ENCODE measurements at places on chromosomes 11 and 22. TPM values are rescaled to one million over a fixed set of nuclear protein-coding genes. Genes with fewer than 3 reads are reported as not detected.

DNA sequence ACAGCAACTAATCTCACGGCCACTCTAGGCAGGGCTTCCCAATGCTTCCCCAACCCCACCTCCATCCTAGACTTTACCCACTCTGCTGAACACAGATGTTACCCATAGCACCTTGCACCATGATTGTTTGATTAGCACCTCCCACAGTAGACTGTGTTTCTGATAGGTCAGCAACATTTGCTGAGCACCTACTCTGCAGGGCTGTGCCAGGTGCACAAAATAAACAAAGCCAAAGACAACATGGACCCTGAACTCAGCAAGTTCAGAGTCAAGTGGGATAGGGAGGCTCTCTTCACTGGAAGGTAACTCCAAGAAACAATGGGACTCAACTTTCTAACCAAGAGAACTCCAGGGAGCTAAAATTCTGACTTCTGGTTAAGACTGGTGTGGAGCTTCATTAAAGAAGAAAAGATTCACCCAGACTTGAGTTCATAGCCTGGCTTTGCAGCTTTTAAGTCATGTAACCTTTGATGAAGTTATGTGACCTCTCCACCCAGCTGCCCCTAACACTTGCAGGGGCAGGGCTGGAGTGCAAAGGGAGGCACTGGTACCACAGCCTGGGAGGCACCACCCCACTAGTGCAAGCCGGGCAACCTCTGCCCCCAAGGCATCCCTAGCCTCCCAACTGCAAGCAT is 6.7 kb upstream of the RTN4RL2 start:
- DNase-seq = no peak

DNA sequence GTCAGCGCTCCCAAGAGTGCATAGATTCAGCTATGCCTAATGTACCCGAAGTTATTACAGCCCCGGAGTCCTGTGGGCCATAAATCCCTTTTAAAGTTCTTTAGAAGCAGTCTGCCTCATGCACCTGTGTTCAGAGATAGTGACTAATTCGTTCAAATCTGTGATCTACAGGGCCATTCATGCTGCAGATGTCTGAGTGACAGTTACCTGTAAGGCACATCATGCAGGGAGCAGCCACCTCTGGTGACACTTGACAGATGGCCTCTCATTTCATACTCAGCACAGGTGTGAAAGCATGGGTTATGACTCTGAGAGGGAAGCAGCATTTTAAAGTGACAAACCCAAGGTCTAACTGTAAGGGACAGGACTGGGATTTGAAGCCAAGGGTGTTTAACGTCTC is 2.4 kb upstream of the E2F8 start:
- DNase-seq = no peak

GRCh38 chr11:57405271-57405860 is 14.9 kb upstream of the PRG2 start:
- no peak for DNase-seq

- DNase-seq = no peak
Measured at GRCh38 chr11:62933750-62934495, 12.8 kb upstream of the CHRM1 start.

GRCh38 chr22:27242917-27243589 is 558.5 kb downstream of the MN1 start:
- no peak for DNase-seq

GRCh38 chr11:59556917-59557348 is 45.6 kb downstream of the OR4D9 start:
- DNase-seq = no peak

DNA sequence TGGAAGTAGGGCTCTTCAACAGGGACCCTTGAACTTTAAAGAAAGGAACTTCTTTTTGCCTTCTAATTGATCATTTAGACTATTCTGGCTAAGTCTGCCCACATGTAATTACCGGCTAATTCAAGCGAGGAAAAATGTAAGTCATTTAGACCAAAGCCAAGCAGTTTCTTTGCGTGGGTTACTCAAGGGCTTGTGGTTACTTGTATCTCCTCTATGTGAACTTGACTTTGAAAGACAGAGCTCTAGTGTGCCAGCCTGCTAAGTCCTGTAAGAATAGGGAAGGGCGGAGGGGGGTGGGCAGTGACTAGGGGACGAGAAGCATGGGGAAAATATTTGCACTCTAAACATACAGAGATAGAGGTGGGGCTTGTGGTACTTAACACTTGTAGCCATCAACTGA is 145.2 kb upstream of the TEAD1 start:
- DNase-seq = no peak

The DBX1 gene
- total RNA-seq = 29.6 TPM

The PRRG4 gene
- total RNA-seq = not detected
